Thoracic aorta (tissue), 2 donors: ENCODE measurements at places on chromosomes 2 and 18. TPM values are rescaled to one million over a fixed set of nuclear protein-coding genes. Genes with fewer than 3 reads are reported as not detected.

IL36B gene
- total RNA-seq = not detected

DNA sequence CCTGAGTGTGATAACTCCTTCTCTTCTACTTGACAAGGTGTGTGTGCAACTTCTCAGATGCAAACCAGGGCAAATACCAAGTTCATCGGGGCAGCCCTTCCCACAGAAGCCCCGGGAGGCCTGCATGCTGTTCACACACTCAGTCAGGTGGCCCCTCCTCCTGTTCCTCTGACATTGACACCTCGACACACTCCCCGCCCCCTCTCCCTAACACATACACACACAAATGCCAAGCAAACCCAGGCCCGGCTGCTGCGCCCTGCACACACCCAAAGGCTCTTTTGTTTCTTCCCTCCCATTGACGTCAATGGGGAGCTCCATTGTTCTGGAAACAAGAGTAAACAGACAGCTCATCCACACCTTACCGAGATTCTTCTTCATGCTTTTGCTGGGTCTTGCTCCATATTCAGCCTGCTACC, 1.7 kb upstream of the PER2 start:
- no peak overlapping the region for H3K27ac ChIP-seq
- no peak overlapping the region for H3K4me3 ChIP-seq
- no peaks in the 10 kb centered on the region for H3K27me3 ChIP-seq
- peaks cover 16% of the 10 kb centered on the region for H3K4me1 ChIP-seq
- no peaks in the 10 kb centered on the region for H3K36me3 ChIP-seq

VWC2L gene
- 0.27 TPM for total RNA-seq

DNA sequence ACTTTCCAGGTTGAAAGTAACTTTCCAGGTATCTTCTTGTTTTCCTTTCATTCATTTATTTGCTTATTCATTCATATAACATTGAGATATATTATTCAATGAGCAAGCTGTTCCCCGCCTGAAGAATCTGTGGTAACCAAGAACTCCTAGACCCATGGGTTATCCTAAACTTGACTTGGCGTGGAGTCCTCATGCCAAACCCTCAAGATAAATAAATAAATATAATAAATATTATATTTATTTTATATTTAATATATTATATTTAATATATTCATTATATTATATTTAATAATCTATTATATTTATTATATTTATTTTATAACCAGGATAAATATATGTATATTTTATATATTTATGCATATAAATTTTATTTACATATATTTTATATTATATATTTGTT, 674.8 kb downstream of the SUCLG1 start:
- H3K4me1 ChIP-seq = no peaks in the 10 kb centered on the region
- no peak for DNase-seq
- H3K36me3 ChIP-seq = no peaks in the 10 kb centered on the region

DNA sequence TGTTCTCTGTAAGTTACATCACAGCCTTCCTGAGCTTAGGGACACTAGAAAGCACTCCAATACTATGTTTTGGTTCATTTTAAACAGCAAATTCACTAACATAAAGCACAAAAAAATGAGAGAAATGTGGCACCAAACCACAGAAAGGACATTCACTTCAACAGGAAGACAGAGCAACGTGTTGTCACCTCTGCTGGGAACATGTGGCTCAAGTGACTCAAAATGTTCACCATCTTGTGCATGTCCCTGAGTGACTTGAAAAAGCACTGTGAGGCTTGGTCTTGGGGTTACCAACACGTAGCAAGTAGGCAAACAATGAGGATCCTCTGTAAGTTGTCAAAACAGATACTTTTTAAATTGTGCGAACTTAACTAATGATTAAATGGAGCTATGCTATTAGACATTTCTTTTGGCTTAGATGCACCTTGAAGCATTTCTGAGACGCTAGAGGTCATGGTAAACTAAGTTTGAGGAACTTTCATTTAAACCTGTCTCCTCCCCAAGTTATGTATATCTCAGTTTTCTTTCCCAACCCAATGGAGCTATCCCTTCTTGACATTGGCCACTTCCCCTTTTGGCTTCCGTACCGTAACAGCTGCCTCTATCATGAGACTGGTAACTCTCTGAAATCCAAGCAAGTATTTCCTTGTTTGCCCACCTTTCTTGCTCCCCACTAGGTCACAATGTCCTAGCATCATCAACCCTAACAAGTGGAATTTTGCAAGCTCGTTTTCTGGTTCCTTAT, 14.0 kb upstream of the ST6GAL2 start:
- H3K27ac ChIP-seq = no peak overlapping the region
- H3K4me1 ChIP-seq = no peaks in the 10 kb centered on the region

GRCh38 chr18:57980573-57981307, 63.3 kb upstream of the NEDD4L start:
- no peak overlapping the region for H3K27ac ChIP-seq
- H3K4me1 ChIP-seq = no peaks in the 10 kb centered on the region
- H3K36me3 ChIP-seq = no peaks in the 10 kb centered on the region
- H3K4me3 ChIP-seq = no peak overlapping the region

DNA sequence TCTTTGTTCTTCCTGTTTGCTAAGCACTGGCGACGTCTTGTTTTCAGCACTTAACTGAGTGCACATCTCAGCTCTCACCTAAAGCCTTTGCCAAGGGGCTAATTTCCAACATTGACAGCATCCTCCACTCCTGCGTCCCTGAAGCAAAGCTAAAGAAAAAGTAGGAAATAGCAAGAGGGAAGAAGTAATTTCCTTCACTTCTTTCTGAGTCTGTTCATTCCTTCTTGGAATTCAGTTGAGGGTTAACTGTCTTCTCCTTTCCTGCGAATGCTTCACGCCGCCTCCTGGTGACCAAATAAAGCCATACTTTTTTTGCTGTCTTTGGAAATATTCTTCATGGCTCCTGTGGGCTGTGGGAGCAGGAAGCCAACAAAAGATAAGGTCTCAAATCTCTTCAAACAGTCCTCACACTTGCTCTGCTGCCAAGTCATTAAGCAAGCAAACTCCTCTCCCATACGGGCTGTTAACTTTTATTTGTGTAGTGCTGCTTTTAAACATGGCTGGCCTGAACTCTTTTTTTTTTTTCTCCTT, 100.9 kb downstream of the DPP10 start:
- no peaks in the 10 kb centered on the region for H3K4me1 ChIP-seq
- H3K4me3 ChIP-seq = peak overlapping the region; percentile 61
- DNase-seq = no peak
- H3K36me3 ChIP-seq = no peaks in the 10 kb centered on the region
- H3K27ac ChIP-seq = peak overlapping the region; percentile 75

DNA sequence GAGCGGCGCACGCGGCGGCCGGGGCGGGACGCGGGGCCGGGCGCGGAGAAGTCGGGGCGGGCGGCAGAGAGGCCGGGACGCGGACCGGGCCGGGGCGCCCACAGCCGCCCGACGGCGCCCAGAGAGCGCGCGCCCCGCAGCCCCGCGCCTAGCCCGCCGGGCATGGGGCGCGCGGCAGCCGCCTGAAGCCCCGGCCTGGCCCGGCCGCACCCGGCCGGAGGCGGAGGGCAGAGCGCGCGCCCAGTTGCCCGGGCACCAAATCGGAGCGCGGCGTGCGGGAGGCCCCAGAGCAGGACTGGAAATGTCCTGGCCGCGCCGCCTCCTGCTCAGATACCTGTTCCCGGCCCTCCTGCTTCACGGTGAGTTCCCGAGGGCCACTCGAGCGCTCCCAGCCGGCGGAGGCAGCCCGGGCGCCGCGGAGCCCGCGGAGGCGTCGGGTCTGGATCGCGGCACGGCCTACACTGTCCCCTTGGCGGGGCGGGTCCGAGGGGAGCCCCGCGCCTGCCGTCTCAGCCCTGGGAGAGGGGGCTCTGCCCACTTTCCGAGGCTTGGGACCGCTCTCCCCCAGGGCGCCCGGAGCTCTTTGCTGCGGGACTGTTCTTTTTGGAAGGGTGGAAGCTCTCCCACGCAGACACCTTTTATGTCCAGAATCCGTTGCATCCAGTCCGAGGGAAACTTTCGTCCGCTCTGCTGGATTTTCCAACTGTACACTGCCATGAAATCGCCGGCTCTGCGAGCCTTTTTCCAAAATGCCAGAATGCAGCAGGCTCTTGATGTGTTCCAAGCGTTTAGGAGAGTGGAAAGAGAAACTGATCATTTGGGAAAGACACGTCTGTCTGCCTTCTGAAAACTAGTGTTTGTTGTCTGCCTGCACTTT, 484 bp downstream of the APCDD1 start:
- peaks cover 39% of the 10 kb centered on the region for H3K4me1 ChIP-seq
- H3K4me3 ChIP-seq = peak overlapping the region; percentile 83
- no peaks in the 10 kb centered on the region for H3K27me3 ChIP-seq
- DNase-seq = no peak

GRCh38 chr2:39796134-39796533, 17.1 kb upstream of the THUMPD2 start:
- H3K4me3 ChIP-seq = no peak overlapping the region
- H3K36me3 ChIP-seq = no peaks in the 10 kb centered on the region
- no peak for DNase-seq
- no peaks in the 10 kb centered on the region for H3K27me3 ChIP-seq

- no peaks in the 10 kb centered on the region for H3K36me3 ChIP-seq
- H3K27ac ChIP-seq = no peak overlapping the region
- DNase-seq = no peak
Observed at GRCh38 chr2:27996156-27996922, 105.8 kb downstream of the BABAM2 start.

- H3K4me3 ChIP-seq = no peak overlapping the region
- H3K4me1 ChIP-seq = no peaks in the 10 kb centered on the region
- DNase-seq = no peak
- H3K27ac ChIP-seq = no peak overlapping the region
Observed at GRCh38 chr2:167972746-167973145, 274.6 kb downstream of the STK39 start.

GRCh38 chr2:1674276-1674675, 70.0 kb downstream of the PXDN start:
- H3K27me3 ChIP-seq = no peaks in the 10 kb centered on the region
- no peak for DNase-seq
- H3K27ac ChIP-seq = no peak overlapping the region
- peaks cover 36% of the 10 kb centered on the region for H3K36me3 ChIP-seq
- no peak overlapping the region for H3K4me3 ChIP-seq

DNA sequence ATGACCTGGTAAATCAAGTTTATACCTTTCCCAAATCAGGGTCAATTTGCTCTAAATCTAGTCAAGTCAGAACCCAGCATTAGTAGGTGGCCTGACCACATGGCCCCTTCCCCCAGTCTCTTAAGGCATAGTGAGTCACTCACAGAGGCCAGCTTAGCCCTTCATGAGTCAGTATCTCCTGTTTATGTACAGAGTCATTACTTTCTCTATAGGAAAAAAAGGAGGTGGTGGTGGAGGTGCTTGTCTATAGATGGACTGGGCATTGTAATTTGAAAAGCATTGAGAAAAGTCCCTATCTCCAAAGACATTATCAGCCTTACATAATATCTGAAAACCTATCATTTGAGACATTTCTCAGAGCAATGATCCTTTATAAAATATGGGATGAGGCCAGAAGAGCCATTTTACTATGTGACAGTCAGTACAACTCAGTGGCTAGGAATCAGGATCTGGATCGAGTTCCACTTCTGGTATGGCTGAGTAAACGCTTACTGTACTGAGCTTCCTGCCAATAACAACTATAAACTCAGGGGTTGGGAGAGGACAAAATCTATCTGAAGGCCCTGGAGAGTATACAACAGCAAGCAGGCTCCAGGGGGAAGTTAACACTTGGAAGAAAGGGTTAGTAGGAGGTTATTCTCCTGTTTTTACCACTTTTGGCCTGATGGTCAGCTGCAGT, 22.5 kb upstream of the SIGLEC15 start:
- peak; percentile 22 for DNase-seq
- no peak overlapping the region for H3K4me3 ChIP-seq
- no peaks in the 10 kb centered on the region for H3K36me3 ChIP-seq
- peak overlapping the region; percentile 56 for H3K27ac ChIP-seq
- H3K4me1 ChIP-seq = peaks cover 5% of the 10 kb centered on the region
- H3K27me3 ChIP-seq = no peaks in the 10 kb centered on the region

GRCh38 chr18:56661360-56662062, 10.4 kb downstream of the WDR7 start:
- DNase-seq = no peak
- H3K27ac ChIP-seq = no peak overlapping the region
- H3K4me3 ChIP-seq = no peak overlapping the region

DNA sequence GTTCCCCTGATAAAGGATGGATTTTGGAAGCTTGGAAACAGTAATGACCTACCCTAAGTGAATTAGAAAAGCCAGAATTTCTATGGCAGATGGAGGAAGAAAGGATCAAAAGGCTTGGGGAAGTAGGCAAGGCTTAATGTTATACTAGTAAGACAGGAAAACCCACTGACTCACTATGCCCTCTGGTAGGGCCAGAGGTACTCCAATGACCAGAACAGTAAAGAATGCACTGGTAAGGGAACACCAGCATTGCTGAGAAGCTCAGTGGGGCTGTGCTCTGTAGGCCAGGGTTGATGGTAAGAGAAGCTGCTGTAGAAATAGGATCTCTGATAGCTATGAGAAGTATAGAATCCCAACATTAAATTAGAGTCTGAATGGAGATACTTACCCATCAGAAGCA, 126.4 kb downstream of the GFPT1 start:
- no peaks in the 10 kb centered on the region for H3K4me1 ChIP-seq
- DNase-seq = no peak
- H3K36me3 ChIP-seq = no peaks in the 10 kb centered on the region
- no peaks in the 10 kb centered on the region for H3K27me3 ChIP-seq
- H3K4me3 ChIP-seq = no peak overlapping the region

DNA sequence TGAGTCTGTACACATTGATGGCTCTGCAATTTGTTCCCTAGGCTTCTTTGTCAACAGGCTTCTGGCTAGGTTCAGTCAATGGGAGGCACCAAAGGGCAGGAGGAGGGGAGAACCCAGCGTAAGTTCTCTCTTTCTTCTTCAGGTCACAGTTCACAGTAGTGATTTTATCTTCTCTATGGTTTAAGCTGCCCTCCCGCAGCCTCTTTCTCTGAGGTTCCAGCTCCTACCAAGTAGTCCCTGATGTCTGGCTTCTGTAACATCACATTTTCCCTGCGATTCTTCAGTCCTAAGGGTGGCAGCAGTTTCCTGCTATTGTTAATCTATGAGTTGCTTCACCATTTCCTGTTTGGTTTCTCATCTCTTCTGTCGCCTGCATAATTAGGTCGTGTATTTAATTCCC, 107.4 kb downstream of the CPO start:
- H3K27me3 ChIP-seq = no peaks in the 10 kb centered on the region
- DNase-seq = no peak
- H3K36me3 ChIP-seq = no peaks in the 10 kb centered on the region
- H3K4me1 ChIP-seq = peaks cover 30% of the 10 kb centered on the region
- H3K4me3 ChIP-seq = no peak overlapping the region

GRCh38 chr2:205270689-205271088, 411.6 kb upstream of the NRP2 start:
- H3K27me3 ChIP-seq = no peaks in the 10 kb centered on the region
- H3K4me1 ChIP-seq = no peaks in the 10 kb centered on the region
- H3K4me3 ChIP-seq = no peak overlapping the region
- no peak for DNase-seq
- no peak overlapping the region for H3K27ac ChIP-seq

CASP8 gene
- total RNA-seq = 11.5 TPM

ATP8B1 gene
- total RNA-seq = 111 TPM

DNA sequence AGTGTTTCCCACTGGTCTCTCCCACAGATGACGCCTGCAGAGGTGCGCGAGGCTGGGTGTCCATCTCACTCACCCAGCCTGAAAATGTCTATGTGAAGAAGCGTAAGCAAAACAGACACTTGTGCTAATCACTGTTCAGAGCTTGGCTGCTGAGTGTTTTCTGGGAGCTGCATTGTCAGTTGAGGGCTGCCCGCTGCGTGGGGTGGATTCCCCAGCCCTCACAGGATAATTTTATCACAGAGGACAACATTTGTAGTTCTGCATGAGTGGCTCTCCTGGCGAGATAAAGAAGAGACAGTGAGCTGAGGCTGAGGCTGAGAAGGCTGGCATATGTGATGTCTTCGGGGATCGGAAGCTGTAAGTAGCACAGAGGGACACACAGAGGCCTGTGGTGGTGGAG, 16.2 kb upstream of the CAPN13 start:
- H3K4me1 ChIP-seq = no peaks in the 10 kb centered on the region
- no peaks in the 10 kb centered on the region for H3K27me3 ChIP-seq
- no peak for DNase-seq
- no peak overlapping the region for H3K27ac ChIP-seq
